ENCODE measurements at places on chromosomes 13 and 19.

DNA sequence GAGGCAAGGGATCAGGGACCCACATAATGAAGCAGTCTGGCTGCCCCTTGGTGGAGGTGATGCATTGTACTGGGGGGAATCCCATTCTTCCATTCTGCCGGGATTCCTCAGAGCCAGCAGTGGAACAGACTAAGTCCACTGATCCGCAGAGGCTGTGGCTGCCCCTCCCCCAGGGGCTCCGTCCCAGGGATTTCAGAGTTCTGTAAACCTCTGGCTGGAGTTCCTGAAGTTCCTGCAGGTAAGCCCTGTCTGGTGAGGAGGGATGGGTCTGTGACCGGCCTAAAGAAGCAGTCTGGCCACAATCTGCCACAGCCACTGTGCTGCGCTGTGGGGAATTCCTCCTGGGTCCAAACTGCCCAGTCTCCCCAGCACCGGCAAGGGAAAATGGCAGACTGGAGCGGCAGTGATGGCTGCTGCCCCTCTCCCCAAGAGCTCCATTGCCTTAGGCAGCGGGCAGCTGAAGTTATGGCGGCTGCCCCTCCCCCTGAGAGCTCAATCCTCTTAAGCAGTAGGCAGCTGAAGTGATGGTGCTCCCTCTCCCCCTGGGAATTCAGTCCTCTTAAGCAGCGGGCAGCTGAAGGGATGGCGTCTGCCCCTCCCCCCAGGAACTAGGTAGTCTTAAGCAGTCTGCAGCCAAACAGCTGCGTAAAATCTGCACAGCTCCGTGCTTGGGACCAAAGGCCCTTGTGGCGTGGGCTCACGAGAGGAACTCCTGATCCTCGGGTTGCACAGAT lies 155.7 kb downstream of the PCDH17 start:
- no peak for DNase-seq

- DNase-seq, result no peak
These were observed 335.6 kb downstream of the RBM26 start for GRCh38 chr13:79070343-79070974.

DNA sequence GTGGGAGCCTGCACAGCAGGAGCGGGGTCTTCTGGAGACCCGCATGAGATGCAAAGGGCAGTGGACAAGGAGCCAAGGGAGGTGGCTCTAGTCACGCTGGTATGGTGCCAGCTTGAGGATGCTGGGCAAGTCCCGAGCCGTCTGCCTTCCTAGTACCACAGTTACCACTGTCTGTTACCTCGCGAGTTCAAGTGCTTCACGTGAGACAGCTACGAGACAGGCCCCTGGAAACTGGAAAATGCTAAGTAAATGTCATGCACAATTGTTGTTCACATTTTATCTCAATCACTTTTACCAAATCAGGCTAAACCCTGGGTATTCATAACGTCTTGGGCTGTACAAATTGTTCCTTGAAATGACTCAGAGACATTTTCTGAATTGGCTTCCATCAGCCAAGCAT lies 155.7 kb downstream of the TNFRSF19 start:
- no peak for DNase-seq

GRCh38 chr13:30312904-30313303 lies 5.6 kb upstream of the KATNAL1 start:
- DNase-seq, result no peak

DNA sequence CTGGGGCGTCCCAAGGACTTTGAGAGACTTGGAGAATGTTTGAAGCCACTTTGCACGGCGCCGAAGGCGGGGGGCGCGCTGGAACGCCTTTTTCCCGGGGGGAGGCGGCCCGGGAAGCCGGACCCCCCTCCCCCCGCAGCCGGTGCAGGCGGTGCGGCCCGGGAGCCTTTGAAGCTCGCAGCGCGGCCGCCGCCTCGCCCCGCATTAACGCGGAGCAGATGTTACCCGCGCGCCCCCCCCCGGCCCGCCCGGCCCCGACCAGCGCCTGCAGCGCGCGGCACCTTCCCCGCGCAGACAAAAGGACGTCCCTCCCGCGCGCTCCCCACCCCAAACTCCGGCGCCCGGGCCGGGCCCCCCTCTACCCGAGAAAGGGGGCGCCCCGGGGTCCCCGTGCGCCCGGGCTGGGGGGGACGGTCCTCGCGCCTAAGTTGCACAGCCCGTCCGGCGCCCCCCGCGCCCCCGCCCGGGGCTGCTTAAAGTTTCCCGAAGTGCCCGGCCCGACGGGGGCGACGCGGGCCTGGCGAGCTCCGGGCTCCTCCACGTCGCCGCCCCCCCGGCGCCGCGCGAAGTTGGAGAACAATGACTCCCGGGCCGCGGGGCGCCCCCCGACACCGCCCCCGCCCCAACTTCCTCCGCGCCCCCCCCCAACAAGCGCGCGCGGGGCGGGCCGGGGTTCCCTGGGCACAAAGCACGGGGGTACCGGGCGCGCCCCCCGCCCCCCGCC lies 685 bp downstream of the TCF3 start:
- DNase-seq, result no peak

GRCh38 chr19:11279505-11280236 lies 16.3 kb upstream of the TSPAN16 start:
- DNase-seq, result no peak

DNA sequence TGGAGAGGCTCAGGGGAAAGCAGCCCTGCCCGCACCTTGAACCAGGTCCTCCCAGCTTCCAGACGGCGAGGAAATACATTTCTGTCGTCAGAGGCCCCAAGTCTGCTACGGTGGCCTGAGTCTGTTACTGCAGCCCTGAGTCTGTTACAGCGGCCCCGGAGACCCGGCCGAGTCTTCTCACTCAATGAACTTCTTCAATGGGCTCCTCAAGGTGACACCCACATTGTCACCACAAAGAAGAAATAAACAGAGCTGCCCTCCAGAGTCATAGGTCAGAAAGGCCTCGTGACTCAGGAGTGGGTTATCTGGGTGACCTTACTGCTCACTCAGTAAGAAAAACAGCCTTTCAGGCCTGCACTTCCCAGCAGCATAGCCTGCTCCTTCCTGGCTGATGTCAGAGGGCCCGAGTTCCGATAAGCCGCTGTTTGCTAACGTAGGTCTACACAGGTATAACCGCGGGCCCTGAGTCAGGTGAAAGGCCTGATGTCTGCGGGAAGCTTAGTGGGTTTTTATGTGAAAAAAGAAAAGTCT lies 66.9 kb upstream of the TM9SF2 start:
- peak; percentile 66 for DNase-seq

DNA sequence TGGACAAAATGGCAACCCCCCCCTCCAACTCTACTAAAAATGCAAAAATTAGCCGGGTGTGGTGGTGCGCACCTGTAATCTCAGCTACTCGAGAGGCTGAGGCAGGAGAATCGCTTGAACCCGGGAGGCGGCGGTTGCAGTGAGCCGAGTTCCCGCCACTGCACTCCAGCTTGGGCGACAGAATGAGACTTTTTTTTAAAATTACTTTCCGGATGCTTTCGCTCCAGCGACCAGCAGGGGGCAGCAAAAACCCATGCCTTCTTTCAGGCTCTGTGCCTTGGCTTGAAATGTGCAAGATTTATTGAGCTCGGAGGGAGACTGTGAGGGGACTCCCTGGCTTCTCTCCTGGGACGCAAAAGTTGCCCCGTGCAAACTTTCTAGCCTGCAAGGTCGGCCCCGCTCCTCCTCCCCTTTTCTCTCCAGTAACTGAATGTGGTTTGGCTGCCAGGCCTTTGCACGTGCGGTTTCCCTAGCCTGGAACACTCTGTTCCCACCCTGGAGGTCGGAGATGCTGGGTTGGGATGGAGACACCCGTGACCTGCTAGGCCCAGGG lies 61.4 kb upstream of the NFIC start:
- DNase-seq, result peak; percentile 66

GRCh38 chr19:8461376-8461775 lies 16.6 kb downstream of the HNRNPM start:
- no peak for DNase-seq

GRCh38 chr19:47564081-47564480 lies 8.9 kb downstream of the ZNF541 start:
- no peak for DNase-seq

DNA sequence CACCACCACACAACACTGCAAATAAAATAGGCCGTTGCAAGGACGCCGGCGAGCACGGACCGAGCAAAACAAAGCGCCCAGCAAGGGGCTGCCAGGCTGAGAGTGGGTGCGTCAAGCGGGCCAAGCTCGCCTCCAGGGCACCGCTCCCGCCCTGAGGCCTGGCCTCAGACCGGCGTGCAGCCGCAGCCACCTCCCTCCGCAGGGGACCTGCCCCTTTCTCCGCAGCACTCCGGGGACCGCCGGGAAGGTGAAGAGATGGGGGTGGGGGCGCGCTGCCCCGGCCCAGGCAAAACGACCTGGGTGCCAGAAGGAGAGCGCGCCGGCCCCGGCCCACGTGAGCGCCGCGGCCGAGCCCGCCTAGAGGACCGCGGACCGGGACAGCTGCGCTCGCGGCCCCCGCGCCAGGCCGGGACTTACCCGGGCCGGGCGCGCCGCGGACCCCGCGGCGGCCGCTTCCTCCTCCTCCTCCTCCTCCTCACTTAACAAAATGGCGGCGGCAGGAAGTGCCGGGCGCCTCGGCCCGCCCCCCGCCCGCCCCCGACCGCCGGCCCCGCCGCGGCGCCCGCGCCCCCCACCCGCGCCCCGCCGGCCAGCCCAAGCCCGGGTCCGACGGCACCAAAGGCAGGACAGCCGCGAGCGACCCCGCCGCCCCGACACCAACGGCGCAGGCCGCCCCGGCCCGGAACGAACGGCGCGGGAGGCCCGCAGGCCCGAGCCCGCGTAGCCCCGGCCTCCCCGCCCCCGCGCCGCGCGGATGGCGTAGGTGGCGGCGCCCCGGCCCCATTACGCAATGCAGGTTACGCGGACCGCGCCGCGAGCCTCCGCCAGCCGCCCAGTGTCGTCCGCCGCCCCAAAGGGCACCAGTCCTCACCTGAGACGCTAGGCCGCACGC lies 674 bp downstream of the BRD4 start:
- peak; percentile 63 for DNase-seq

DNA sequence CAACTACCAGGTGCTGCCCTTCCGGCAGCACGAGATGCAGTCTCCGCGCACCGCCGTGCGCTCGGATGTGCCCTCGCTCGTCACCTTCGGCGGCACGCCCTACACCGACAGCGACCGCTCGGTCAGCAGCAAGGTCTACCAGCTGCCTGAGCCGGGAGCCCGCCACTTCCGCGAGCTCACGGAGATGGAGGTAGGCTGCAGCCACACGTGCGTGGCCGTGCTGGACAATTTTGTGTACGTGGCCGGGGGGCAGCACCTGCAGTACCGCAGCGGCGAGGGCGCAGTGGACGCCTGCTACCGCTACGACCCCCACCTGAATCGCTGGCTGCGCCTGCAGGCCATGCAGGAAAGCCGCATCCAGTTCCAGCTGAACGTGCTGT lies 15.2 kb upstream of the CRTC1 start:
- DNase-seq, result no peak
